Inflammatory macrophage treated with lipopolysaccharide for 4 hours (primary cell): ENCODE measurements at places on chromosomes 5 and 9.

GRCh38 chr9:13576101-13576500, 296.6 kb upstream of the MPDZ start:
- no peak for DNase-seq

DNA sequence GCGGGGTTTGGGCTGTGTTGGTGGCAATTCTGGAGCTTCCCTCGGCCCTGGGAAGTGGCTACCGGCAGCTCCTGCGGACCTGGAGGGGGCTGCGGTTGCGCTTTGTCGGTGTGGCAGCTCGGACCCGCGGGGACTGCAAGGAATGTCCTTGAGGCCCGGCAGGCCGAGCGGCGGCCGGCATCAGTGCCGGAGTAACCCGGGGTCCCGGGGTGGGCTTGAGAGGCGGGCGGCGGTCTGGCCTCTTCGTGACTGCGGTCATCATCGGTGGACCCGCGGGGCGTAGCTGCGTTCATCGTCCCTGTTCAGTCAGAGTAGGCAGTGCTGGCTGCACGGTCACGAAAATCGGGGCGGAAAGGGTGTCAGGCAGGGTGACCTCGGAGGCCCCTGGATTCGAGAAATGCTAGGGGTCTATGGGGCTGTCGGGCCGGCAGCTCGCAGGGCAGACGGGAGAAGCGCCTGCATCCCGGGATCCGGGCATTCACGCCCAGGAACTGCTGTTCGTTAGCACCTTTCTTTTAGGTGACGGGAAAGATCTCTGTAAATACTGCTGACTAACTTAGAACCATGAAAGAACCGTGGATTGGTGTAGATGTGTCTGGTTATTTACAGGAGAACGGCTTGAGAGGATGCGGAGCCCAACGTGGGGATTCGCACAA, 474 bp downstream of the HMGCR start:
- peak; percentile 23 for DNase-seq

DNA sequence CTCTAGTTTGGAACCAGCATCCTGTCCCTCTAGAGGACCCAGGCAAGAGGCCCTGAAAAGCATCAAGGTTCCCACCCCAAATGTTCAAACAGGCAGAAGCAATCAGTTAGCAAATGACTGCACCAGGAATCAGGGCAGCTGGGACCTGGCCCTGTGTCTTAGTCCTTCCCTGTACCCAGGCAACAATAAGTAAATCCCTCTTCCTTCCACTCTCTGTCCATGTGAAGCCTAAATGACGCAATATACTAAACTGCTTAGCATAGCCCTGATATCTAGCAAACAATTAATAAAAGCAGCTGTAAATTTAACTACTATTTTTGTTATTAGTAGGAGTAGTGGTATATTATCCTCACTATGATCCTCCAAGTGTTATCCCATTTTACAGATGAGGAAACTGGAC, 13.2 kb upstream of the ADRA1B start:
- DNase-seq, result no peak

DNA sequence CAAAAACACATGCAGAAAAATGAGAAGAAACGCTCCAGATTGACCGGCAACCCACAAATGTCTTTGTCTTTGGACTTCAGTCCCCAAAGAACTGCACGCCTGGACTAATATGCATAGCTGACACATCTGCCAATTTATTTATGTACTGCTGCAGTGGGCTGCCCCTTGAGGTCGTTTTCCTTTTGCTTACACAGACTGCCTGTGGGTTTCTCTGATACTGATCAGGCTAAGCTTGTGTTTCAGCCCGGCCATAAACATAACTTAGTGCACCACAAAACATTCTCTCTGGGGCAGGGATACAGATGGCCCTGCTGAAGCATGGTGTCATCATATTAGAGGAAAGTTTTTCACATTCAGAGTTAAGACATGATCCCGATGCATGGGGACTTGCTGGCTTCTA, 75.4 kb downstream of the NUDT12 start:
- no peak for DNase-seq

- no peak for DNase-seq
These were observed 15.3 kb upstream of the TRPM3 start for GRCh38 chr9:71136696-71137095.

DNA sequence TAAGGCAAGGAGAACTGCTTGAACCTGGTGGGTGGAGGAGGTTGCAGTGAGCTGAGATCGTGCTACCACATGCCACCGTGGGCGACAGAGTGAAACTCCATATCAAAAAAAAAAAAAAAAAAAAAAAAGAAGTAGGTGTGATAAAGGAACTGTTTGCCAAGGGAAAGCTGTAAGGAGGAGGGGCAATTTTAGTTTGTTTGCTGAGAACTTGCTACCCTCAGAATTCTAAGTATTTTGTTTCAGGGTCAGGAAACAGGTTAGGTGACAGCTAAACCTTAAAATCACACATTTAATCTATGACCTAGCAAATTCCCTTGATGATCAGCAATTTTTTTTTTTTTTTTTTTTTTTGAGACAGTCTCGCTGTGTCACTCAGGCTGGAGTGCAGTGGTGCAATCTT, 7.2 kb upstream of the ARRDC3 start:
- DNase-seq, result peak; percentile 44

GRCh38 chr5:34695275-34696027, 39.3 kb downstream of the RAI14 start:
- peak; percentile 38 for DNase-seq

- no peak for DNase-seq
These were observed 5.6 kb downstream of the BNC2 start for GRCh38 chr9:16864649-16865434.

DNA sequence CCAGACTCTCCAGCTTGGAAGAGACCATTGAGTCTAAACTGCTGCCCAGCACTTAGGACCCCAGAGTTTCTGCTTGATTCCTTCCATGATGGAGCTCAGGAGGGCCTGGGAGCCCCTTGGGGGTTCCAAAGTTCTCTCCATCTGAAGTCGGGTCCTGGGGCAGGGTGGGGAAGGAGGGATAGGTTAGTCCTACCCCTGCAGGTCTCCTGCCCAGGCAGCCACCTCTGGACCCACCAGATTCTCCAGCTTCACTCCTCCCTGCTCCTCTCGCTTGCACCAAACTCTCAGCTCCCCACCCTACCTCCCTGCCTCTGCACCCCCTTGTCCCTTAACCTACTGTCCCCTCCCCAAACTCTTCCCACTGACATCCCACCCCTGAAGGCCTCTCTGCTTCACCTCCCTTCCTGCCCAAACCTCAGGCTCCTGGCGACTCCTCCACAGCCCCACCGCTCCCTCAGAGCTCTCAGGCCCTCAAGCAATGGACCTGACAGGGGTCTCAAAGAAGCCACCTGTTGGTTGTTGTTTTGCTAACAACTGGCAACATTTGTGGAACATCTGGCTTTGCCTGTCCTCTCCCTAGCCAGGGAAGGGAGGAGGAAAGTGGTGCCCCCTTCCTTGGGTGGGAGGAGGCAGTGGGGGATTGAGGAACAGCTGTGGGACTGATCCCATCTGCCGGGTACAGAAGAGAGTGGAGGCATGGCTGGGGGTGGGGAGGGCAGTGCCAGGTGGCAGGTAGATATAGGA, 137.5 kb downstream of the RGS3 start:
- no peak for DNase-seq

GRCh38 chr5:19547640-19548039, 440.4 kb downstream of the CDH18 start:
- no peak for DNase-seq

DNA sequence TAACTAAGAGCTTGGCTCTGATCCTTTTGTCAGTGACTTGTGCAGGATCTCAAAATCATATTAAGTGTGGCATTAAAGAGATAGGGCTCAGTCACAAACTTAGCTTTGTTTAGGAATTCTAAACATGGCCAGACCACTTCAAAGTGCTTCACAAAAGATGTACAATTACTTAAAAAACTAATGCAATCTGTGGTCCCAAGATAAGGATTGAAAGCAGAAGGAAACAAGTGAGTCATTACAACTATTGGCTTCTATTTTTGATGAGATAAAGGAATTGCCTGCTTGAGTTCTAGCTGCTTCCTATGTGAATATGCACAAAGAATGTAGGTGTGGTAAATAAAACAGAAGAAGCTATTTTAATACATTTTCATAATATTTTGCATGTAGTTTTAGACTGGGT, 44.9 kb upstream of the SLC12A2 start:
- DNase-seq, result peak; percentile 0

DNA sequence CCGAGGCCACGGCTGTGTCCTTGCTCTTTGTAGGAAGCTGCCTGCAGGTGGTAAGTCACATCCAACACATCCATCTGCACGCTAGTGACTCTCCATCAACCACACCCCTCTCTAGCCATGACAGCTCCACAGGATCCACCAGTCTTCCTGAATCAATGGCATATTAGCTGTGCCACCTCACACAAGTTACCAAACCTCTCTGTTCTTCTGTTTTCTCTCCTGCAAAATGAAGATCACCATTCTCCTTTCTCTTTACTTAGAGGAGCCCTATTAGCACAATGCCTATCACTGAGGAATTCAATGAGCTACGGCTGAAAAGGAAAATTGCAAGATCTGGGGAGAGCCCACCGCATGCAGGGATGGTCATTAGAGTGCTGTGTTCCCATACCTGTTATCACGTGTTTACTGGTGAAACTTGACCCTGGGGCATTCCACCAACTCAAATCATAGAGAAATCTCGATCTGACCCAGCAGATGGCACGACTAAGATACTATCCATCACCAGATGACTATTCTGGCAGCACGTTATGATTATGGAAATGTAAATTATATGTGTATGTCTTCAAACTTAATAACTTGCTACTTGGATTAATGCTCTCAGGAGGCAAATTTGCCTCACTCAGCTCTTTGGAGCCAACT, 20.9 kb downstream of the WHRN start:
- DNase-seq, result no peak

GRCh38 chr5:76657091-76657490, 33.9 kb upstream of the F2RL2 start:
- DNase-seq, result no peak

DNA sequence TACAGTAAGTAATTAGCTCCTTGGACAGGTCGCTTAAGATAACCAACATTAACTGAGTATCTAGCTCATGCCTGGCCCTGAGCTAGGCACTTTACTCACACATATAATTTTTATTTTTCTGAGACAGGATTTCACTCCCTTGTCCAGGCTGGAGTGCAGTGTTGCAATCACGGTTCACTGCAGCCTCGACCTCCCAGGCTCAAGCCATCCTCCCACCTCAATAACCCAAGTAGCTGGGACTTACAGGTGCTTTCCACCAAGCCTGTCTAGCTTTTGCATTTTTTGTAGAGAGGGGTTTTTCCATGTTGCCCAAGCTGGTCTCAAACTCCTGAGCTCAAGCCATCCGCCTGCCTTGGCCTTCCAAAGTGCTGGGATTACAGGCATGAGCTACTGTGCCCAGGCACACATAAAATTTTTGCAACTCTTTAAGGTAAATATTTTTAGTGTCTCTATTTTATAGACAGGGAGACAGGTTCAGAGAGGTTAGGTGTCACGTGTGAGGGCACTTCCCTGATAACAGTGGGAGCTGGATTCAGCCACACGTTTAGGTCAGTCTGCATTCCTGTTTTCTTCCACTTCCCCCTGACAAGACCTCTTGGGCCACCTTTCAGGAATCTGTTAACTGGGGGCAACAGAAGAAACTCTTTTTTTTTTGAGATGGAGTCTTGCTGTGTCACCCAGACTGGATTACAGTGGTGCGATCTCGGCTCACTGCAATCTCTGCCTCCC, 18.2 kb downstream of the HBEGF start:
- DNase-seq, result no peak

DNA sequence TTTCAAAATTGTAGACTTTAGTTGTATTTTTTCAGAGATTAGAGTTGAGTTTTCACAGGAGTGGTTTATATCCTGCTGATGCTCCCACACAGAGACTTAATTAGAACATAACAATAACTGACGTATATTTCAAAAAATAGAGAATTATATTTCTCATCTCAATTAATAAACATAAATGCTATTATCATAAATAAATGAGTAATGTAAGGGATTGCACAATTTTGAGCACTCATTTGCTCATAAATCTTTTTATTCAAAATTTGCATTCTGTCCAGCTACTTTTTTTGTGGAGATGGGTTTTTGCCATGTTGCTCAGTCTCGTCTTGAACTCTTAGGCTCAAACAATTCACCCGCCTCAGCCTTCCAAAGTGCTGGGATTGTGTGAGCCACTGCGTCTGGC, 515.7 kb upstream of the RORB start:
- DNase-seq, result no peak

GRCh38 chr9:99237356-99237755, 15.3 kb downstream of the SEC61B start:
- DNase-seq, result no peak

GRCh38 chr5:103624035-103624480, 61.5 kb upstream of the NUDT12 start:
- DNase-seq, result no peak

DNA sequence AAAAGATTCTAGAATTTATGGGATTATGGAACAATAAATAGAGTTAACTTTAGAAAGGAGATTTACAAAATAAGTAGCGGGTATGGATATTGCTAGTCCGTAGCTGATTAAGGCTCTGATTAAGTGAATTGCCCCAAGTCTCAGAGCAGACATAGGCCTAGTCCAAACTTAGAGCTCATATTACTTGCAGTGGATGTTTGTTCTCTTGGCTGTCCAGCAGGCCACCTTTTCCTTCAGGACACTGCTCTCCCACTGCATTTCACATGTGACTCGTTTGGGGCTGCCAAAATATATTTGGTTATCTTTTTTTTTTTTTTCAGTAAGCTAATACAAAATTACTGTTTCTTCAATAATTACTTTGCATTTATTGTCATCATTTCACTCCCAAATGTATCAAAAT, 76.6 kb downstream of the ARRDC3 start:
- no peak for DNase-seq

DNA sequence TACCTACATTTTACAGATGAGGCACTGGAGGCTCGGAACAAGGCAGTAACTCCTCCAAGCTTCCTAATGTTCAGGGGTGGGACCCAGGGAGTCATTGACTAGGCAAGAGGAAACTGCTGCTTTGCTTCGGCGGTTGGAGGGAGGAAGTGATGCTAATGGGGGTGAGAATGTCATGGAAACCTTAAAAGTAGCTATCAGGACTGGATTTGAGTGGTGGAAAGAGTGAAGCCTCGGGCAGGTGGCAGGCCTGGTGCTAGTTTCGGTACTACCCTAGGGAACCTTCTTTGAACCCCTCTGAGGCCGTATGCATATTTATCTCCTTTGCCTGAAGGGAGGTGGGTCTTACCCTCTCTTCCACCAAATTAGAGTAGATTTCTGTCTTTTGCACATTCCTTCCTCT, 1.6 kb downstream of the BSPRY start:
- peak; percentile 48 for DNase-seq

DNA sequence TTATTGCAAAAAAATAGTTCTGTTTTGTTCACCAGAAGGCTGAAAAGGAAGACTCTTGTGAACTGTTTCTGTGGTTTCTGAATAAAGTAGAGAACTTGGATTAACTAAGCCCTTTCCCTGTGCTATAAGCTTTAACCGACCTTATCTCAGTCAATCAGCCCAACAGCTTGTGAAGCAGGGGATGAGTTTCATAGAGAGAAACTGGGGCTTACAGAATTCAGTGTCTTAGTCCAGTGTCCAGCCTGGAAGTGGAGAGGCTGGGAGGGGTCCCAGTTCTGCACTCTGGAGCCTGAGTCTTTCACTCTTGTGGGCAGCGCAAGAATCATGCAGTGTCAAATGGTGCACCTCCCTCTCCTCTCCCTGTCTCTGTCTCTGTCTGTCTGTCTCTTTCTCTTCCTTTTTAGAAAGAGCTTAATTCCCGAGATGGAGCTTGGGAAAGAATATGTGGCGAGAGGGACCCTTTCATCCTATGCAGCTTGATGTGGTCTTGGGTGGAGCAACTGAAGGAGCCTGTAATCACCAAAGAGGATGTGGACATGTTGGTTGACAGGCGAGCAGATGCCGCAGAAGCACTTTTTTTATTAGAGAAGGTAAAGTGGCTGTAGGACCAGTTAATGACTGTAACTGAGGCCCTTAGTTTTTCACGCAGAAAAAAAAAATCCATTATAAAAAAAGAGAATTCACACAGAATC, 17.0 kb downstream of the PTPDC1 start:
- no peak for DNase-seq

GRCh38 chr9:132996526-132996925, 18.0 kb downstream of the GFI1B start:
- DNase-seq, result no peak
